ENCODE measurements at places on chromosomes 7 and 10. TPM values are rescaled to one million over a fixed set of nuclear protein-coding genes. Genes with fewer than 3 reads are reported as not detected.

Gene AKR1C8
- total RNA-seq = not detected

Gene FBXL13
- 0.18 TPM for total RNA-seq

Gene NPY4R2
- not detected for total RNA-seq

Gene GDF10
- 0.45 TPM for total RNA-seq

Gene FAM20C
- total RNA-seq = 0.73 TPM

Gene CBX3
- 235 TPM for total RNA-seq

Gene CYP2C19
- not detected for total RNA-seq

Gene HOXA7
- total RNA-seq = not detected

DNA sequence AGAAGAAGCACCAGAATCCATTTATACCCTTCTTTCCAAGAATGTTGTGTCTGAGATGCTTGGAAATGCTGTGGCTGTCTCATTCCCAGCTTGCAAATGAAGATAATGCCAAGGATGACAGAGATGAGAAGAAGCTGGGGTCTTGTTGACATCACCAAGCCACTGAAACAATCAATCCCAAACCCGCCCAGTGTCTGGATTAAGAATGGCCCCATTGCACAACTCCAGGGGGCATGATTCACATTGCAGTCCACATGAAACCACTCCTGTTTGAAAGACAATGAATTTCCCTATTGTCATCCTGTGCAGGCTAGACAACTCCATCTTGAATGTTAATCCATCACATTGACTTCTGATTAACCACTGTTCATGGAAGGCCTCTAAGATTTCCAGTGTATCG lies 28.6 kb downstream of the SORBS1 start:
- peaks cover 2% of the 10 kb centered on the region for H3K4me1 ChIP-seq
- no peaks in the 10 kb centered on the region for H3K36me3 ChIP-seq
- H3K4me3 ChIP-seq = no peak overlapping the region
- H3K27me3 ChIP-seq = peaks cover 8% of the 10 kb centered on the region
- H3K27ac ChIP-seq = no peak overlapping the region

- H3K4me3 ChIP-seq = no peak overlapping the region
- peaks cover 3% of the 10 kb centered on the region for H3K27me3 ChIP-seq
- DNase-seq = no peak
- H3K4me1 ChIP-seq = no peaks in the 10 kb centered on the region
- no peak overlapping the region for H3K27ac ChIP-seq
- H3K36me3 ChIP-seq = peaks cover 2% of the 10 kb centered on the region
Measured at GRCh38 chr7:144854839-144855424, 19.1 kb upstream of the TPK1 start.

DNA sequence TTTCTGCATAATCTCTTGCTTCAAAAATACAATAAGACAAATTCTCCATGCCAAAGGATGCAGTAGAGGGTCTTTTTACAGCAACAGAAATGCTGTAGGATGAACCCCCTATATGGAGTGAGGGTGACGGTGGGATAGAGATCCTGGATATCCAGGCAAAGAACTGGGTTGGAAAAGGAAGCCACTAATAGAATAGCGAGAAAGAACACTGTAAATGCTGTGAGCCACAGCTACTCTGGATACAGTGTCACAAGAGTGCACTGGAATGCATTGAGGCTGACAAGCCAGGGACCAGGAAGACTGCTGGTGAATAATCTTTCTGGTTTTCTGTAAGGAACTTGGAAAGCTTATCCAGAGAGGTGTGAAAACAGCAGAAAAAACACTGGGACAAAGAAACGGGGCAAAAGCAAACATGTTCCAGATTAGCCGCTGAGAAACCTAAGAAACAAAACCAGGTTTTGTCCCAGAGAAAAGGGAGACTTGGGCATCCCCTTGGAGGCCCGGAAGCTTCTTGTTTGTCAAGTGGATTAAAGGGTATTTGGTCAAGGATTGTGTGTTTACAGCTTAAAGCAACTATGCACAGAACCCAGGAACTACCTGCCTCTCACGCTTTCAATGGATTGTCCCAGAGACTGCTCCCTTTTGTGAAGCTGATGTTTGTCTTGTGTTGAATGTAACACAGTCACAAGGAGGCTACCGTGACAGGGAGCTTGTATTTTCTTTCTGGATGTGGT lies 6.2 kb upstream of the MSMB start:
- H3K36me3 ChIP-seq = no peaks in the 10 kb centered on the region
- no peak overlapping the region for H3K27ac ChIP-seq
- H3K27me3 ChIP-seq = peaks cover 9% of the 10 kb centered on the region
- DNase-seq = no peak
- no peak overlapping the region for H3K4me3 ChIP-seq

DNA sequence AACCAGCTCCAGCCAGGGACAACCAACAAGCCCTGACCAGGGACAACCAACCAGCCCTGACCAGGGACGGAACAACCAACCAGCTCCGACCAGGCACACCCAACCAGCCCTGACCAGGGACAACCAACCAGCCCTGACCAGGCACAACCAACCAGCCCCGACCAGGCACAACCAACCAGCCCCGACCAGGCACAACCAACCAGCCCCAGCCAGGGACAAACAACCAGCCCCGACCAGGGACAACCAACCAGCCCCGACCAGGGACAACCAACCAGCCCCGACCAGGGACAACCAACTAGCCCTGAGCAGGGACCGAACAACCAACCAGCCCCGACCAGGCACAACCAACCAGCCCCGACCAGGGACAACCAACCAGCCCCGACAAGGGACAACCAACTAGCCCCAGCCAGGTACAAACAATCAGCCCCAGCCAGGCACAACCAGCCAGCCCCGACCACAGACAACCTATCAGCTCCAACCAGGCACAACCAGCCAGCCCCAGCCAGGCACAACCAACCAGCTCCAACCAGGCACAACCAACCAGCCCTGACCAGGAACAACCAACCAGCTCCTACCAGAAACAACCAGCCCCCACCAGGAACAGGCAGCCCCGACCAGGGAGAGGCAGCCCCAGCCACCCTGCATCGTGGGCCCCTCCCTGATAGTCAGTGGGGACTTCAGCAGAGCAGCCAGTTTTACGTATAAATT lies 56.4 kb downstream of the PROSER2 start:
- H3K4me3 ChIP-seq = no peak overlapping the region
- peaks cover 8% of the 10 kb centered on the region for H3K27me3 ChIP-seq
- H3K27ac ChIP-seq = no peak overlapping the region
- DNase-seq = no peak

- DNase-seq = no peak
- H3K4me3 ChIP-seq = no peak overlapping the region
- peaks cover 1% of the 10 kb centered on the region for H3K36me3 ChIP-seq
- H3K27ac ChIP-seq = no peak overlapping the region
- no peaks in the 10 kb centered on the region for H3K4me1 ChIP-seq
- no peaks in the 10 kb centered on the region for H3K27me3 ChIP-seq
Measured at GRCh38 chr7:44515590-44516268, 25.3 kb upstream of the NUDCD3 start.

DNA sequence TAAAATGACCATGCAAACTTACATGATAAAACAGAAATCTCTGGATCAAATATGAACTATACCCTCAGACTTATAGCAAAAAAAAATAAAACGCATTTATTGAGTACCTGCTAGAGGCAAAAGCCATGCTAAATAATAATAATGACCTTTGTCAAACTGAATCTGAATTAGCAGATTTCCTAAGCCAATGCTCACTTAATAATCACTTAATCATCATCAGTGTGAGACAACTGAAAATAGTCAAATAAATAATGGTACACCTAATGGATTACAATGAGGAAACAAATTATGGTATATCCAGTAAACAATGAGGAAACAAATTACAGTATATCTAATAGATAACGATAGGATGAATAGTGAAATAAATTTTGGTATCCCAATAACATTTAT lies 37.6 kb downstream of the COL1A2 start:
- H3K27ac ChIP-seq = no peak overlapping the region
- no peaks in the 10 kb centered on the region for H3K36me3 ChIP-seq
- no peak for DNase-seq
- no peak overlapping the region for H3K4me3 ChIP-seq
- peaks cover 14% of the 10 kb centered on the region for H3K27me3 ChIP-seq
- H3K4me1 ChIP-seq = no peaks in the 10 kb centered on the region

- no peaks in the 10 kb centered on the region for H3K27me3 ChIP-seq
- H3K36me3 ChIP-seq = no peaks in the 10 kb centered on the region
- H3K27ac ChIP-seq = no peak overlapping the region
- DNase-seq = no peak
- H3K4me1 ChIP-seq = no peaks in the 10 kb centered on the region
Measured at GRCh38 chr7:79258826-79259225, 194.6 kb downstream of the MAGI2 start.

GRCh38 chr10:7425691-7426090 lies 14.9 kb upstream of the SFMBT2 start:
- H3K27ac ChIP-seq = no peak overlapping the region
- no peak for DNase-seq
- H3K36me3 ChIP-seq = peaks cover 2% of the 10 kb centered on the region
- no peak overlapping the region for H3K4me3 ChIP-seq

- H3K4me1 ChIP-seq = no peaks in the 10 kb centered on the region
- DNase-seq = no peak
- H3K27ac ChIP-seq = no peak overlapping the region
- no peak overlapping the region for H3K4me3 ChIP-seq
- H3K27me3 ChIP-seq = no peaks in the 10 kb centered on the region
- no peaks in the 10 kb centered on the region for H3K36me3 ChIP-seq
Measured at GRCh38 chr10:83310688-83311087, 828.6 kb upstream of the GHITM start.

DNA sequence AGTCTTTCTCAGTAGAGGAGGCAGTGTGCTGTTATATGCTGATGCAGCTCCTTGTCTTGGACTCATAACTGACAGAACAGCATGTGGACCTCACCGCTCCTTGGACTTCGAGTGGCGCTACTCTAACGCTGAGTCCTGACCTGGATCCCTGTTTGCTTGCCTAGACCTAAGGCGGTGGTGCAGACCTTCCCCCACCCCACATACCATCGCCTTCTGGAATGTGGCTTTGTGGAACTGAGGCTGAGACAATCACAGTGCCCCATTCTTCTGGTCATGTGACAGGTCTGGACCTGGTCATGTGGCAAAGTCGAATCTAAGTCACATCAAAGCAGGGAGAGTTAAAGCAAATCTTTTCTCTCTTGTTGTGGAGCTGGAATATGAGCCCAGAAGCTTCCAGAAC lies 190.7 kb upstream of the MKI67 start:
- H3K27ac ChIP-seq = no peak overlapping the region
- no peaks in the 10 kb centered on the region for H3K4me1 ChIP-seq
- peaks cover 2% of the 10 kb centered on the region for H3K27me3 ChIP-seq
- no peak overlapping the region for H3K4me3 ChIP-seq

All from activated CD8-positive, alpha-beta memory T cell treated with anti-CD3 and anti-CD28 coated beads, Interleukin-2, amount 10 ng/mL, durations not matched to agents 7 days and 5 days (primary cell).